ENCODE measurements at places on chromosomes 12 and 14.

DNA sequence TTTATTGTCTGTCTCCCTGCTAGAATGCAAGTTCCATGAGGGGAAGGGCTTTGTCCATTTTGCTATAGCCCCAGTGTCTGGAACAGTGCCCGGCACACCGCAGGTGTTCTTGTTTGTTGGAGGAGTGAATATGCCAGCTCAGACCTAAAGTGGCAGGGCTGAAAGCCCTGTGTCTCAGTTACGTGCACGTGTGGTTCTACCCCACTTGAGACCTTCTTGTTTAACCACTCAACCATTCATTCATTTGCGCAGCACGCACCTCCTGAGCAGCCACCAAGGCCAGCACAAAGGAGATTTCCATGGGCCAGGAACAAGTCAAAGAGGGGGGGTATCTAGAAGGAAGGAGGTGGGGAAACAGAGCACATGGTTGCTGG is 338.0 kb upstream of the FKBP4 start:
- DNase-seq = no peak

DNA sequence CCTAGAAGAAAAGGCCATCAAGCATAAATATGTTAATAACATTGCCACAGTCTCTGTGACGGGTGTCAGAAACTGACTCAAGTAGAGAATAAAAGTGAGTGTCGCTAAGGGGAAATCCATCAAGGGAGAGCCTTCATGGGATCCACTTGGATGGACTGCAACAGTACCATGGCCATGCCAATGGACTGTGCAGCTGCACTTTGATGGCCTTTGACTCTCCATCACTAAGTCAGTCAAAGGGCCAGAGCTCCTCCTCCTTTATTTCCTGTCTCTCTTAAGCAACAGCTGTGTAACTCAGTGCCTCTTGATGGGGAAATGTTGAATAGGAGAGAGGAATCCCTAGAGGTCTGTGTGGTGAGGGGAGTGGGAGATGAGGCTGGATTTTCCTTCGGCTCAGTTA is 335.2 kb downstream of the BMP4 start:
- no peak for DNase-seq

DNA sequence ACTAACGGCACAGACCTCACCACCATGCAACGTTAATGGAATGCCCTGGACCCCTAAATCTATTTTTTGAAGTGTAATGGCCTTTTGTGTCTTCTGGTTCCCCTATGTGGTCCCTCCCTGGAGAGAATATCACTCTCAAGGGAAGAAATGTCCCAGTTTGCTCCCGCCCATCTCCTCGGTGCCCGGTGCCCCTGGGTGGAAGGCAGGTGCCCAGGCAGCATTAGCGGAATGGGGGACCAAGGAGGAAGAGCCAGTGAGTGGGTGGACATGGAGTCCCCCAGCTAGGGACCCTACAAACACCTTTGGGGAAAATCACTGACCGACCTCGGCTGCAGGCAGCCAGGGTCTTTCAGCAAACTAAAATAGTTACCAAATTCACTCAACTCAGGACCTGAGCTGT is 212.1 kb upstream of the RTL1 start:
- DNase-seq = no peak

DNA sequence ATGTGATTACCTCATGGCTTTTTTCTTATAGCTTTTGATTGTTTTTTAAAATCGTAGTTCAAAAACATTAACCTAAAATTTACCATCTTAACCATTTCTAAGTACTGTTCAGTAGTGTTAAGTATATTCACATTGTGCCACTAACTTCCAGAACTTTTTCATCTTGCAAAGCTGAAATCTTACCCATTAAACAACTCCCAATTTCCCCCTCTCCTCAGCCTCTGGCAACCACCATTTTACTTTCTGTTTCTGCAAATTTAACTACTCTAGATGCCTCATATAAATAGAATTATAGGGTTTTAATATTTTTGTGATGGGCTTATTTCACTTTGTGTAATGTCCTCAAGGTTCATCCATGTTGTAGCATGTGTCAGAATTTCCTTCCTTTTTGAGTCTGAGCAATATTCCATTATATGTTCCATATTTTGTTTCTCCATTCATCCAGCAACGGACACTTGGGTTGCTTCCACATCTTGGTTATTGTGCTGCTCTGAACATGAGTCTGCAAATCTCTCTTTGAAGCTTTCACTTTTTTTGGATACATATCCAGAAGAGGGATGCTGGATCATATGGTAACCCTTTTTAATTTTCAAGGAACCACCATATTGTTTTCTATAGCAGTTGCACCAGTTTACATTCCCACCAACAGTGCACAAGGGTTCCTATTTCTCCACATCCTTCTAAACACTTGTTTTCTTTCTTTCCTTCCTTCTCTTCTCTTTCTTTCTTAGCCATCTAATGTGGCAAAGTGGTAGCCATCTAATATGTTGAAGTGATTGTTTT is 5.0 kb downstream of the HIF1A start:
- DNase-seq = no peak

Measured in stimulated activated CD8-positive, alpha-beta memory T cell treated with anti-CD3 and anti-CD28 coated beads, Interleukin-4, amount 100 ng/mL, for 48 hours (primary cell).